ENCODE measurements at places on chromosomes 6 and 20.
A peak's percentile ranks its signal among the peaks of the same experiment; 100 is the strongest.

DNA sequence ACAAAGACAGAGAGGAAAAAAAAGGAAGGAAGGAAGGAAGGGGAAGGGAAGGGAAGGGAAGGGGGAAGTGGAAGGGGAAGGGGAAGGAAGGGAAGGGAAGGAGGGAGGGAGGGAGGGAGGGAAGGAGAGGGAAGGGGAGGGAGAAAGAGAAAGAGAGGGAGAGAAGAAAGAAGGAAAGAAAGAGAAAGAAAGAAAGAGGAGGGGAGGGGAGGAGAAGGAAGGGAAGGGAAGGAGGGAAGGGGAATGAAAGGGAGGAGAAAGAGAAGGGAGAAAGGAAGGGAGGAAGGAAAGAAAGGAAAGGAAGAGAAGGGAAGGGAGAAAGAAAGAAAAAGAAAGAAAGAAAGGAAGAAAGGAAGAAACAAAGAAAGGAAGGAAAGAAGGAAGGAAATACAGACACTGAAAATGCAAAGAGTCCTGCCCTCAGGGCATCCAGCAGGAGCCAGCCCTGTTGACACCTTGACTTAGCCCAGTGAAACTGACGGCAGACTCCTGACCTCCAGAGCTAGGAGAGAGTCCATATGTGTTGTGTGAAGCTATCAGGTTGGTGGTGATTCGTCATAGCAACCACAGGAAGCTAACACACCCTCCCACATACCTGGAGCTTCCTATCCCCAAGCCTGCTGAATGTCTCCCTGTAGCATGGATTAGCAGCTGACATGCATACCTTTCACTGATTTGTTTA, 58.7 kb upstream of the SULF2 start:
- no peak for DNase-seq

DNA sequence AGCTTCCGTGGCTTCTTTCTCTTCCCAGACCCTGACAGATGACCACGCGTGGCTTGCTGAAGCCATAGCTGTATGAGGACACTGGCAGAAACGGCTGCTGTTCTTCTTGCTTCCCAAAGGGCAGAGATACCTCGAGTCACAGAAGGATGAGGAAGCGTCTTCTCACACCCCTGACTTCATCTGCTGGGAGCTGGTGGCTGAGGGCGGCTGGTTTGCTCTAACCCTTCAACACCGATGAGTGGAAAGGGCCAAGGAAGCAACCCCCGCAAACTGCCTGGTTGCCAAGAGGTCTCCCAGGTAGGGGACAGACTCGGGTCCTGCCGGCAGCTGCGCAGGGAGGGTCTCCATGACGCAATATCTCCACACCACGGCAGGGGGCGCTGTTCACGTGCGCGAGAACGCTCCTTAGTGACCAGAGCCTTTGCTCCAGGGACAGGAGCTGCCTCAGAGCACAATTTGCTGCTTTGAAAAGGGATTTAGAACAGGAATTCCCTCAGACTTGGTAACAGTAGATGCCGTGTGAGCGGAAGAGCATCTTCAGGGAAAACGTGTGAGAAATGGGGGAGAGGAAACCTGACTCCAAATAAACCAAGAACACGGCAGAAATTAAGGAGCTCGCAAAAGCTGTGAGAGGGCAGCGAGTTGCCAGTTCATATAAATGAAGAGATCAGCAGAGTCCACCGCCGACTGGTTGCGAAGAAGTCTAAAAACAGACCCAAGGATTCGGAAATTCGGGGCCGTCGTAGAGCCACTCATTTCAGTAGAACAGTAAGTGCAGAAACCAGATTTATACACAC, 80.2 kb downstream of the ERMARD start:
- DNase-seq, result peak; percentile 87

GRCh38 chr20:57410398-57410920, 19.3 kb downstream of the RBM38 start:
- DNase-seq, result no peak

DNA sequence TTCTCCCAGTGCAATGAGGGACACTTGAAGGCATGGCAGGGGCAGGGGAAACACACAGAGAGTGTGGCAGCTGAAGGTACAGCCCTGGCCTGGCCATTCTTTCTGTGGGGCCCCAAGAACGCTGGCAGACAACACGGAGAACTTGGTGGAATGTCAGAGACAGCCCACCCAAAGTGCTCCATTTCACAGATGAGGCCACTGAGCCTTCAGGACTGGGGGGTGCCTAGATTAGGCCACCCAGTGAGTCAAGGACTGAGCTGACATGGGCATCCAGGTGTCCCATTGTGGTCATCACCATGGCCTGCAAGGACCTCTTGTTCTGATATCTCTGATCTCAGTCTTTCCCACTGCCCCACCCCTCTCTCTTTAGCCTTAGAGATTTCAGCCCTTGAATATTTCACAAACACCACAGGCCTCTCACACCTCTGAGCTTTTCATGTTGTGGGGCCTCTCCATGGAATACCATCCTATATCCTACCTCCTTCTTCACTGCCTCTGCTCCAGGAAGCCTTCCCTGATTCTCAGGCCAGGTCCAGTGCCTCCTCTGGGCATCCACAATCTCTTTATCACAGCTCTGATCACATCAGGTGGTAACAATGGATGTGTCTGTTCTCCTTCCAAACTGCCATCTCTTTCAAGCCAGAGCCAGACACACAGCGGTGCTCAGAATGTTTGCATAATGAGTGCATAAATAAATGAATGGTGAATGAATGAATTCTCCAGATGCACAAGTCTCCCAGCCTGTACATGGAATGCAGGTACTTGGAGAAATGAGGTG, 2.0 kb upstream of the RSPO4 start:
- DNase-seq, result no peak

DNA sequence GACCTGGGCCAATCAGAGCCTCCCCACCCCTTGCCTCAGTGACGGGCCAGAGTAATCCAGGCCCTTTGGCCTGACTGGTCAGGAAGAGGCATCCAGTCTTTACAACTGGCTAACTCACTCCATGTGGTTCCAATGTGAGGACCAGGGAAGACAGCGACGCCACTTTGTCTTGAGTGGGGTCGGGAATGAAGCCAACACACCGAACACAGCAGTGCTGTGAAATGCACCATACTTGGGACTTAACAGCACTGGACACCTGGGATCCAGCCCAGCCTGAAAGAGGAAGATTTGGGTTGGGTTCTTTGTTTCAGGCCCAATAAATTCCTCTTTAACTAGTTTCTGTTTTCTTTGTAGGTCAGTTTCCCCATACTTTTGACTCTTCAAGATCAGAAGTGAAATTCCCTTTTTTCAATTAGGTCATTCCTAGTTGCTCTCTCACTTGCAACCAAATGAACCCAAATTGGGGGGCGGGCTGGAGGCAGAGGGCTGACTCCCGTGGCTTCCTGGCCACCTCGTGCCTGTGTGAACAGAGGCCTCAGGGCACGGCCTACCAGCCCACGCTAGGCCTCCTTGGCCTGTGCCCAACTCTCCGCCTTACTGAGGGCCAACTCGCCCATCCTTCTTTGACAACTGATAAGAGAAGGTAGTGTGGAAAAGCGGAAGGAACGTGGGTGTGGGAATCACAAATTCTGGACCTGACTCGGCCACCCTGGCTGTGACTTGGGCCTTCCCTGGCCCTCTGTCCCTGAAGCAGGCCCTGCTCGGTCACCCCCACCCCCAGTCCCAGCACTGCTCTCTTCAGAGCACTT, 17.1 kb downstream of the SULF2 start:
- DNase-seq, result no peak

- peak; percentile 40 for DNase-seq
These were observed 2.4 kb downstream of the CSTL1 start for GRCh38 chr20:23441850-23442313.

DNA sequence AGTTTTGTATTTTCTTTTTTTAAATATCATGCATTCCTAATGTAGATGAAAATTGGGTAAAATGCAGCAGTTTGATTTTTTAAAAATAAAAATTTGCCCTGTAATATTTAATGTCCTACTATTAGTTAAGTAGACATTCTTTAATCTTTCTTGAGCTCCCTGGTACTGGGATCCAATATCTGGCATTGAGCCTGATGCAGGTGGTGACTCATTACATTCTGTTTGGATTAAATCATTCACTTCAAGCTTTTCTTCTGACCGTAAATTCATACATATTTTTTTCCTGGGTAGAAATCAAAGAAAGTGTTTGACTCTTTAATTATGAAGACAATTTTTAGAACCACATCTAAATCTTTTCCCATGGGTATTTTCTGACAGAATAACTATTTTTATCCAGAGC, 768.8 kb upstream of the SLC35B3 start:
- no peak for DNase-seq

All from right lobe of liver (tissue), 6 donors.